ENCODE measurements at places on chromosomes 4 and X.
A peak's percentile ranks its signal among the peaks of the same experiment; 100 is the strongest.

- no peak overlapping the region for H3K27ac ChIP-seq
- H3K4me3 ChIP-seq = no peak overlapping the region
- no peaks in the 10 kb centered on the region for H3K36me3 ChIP-seq
- H3K4me1 ChIP-seq = no peaks in the 10 kb centered on the region
- no peaks in the 10 kb centered on the region for H3K27me3 ChIP-seq
Measured at GRCh38 chrX:53717205-53717604, 30.7 kb upstream of the HUWE1 start.

GRCh38 chrX:69109706-69110105 is 55.5 kb downstream of the PJA1 start:
- H3K27me3 ChIP-seq = no peaks in the 10 kb centered on the region
- no peak for DNase-seq
- no peaks in the 10 kb centered on the region for H3K4me1 ChIP-seq
- no peak overlapping the region for H3K27ac ChIP-seq
- no peak overlapping the region for H3K4me3 ChIP-seq

DNA sequence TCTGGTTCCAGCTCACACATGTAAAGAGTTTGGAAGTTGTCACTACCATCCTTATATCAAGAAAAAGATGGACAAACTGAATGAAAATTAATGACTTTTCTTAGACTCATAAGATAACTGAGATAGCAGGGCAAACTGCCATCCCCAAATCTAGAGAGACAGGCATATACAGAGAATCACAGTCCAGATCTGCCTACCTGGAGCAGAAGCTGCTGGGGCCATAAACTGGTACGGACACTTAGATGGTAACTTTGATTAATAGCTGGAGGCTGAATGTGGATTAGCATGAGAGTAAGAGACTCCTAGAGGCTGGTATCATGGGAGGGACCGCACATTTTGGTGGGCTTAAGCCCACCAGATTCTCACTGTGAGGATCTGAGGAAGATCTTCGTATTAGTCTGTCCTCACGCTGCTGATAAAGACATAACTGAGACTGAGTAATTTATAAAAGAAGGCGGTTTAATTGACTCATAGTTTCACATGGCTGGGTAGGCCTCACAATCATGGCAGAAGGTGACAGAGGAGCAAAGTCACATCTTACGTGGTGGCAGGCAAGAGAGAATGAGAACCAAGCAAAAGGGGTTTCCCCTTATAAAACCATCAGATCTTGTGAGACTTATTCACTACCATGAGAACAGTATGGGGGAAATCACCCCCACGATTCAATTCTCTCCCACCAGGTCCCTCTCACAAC is 10.8 kb upstream of the POLA1 start:
- no peak overlapping the region for H3K27ac ChIP-seq
- no peaks in the 10 kb centered on the region for H3K36me3 ChIP-seq
- no peak overlapping the region for H3K4me3 ChIP-seq
- no peaks in the 10 kb centered on the region for H3K27me3 ChIP-seq
- DNase-seq = no peak

- H3K4me1 ChIP-seq = no peaks in the 10 kb centered on the region
- H3K27ac ChIP-seq = no peak overlapping the region
- no peak for DNase-seq
- no peaks in the 10 kb centered on the region for H3K27me3 ChIP-seq
- no peak overlapping the region for H3K4me3 ChIP-seq
Measured at GRCh38 chrX:131264665-131265064, 24.4 kb downstream of the IGSF1 start.

DNA sequence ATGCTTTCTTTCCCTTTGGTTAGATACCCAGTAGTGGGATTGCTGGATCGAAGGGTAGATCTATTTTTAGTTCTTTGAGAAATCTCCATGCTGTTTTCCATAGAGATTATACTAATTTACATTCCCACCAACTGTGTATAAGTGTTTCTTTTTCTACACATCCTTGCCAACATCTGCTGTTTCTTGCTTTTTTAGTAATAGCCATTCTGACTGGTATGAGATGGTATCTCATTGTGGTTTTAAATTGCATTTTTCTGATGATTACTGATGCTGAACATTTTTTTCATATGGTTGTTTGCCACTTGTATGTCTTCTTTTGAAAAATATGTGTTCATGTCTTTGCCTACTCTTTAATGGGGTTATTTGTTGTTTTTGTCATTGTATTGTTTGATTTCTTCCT is 6.6 kb upstream of the AGA start:
- no peak for DNase-seq
- H3K36me3 ChIP-seq = no peaks in the 10 kb centered on the region
- no peak overlapping the region for H3K27ac ChIP-seq
- no peaks in the 10 kb centered on the region for H3K4me1 ChIP-seq

DNA sequence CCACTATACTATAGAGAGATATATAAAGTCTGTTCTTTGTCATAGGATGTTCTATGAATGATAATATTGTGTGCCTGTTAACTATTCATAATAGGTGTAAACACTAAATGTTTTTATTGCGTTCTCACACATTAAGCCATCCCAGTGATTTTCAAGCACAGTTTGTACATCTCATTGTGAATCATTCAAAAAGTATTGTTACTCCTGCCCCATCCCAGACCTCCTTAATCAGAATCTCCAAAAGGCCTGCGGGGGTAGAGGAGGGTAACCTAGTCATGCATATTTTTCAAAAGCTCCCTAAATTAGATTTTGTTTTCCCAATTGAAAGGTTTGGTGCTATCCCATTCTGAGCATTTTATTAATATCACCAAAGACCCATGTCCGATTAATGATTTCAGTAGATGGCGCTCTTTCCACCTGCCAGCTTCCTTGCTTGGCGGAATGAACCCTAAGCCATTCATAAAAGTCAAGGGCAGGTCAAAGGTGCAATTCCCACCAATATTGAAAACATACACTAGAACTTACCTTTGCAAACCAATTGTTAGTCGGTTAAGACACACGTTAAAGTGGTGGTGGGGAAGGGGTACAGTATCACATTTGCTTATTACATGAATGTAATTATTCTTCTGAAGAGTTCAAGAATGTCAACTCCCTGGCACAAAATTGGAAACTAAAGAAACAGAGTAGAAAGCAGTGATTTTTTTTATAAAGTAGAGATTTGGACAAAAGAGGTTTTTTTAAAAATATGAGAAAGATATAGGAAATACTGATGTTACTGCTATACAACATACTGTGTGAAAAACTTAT is 5.8 kb upstream of the TET2 start:
- no peaks in the 10 kb centered on the region for H3K27me3 ChIP-seq

- no peak for DNase-seq
- H3K4me3 ChIP-seq = no peak overlapping the region
- H3K27ac ChIP-seq = no peak overlapping the region
- H3K4me1 ChIP-seq = no peaks in the 10 kb centered on the region
- no peaks in the 10 kb centered on the region for H3K36me3 ChIP-seq
Measured at GRCh38 chrX:10173331-10173900, 16.6 kb downstream of the CLCN4 start.

- DNase-seq = no peak
- H3K4me3 ChIP-seq = no peak overlapping the region
- H3K27me3 ChIP-seq = no peaks in the 10 kb centered on the region
Measured at GRCh38 chr4:151567056-151567455, 158.1 kb downstream of the FHIP1A start.

DNA sequence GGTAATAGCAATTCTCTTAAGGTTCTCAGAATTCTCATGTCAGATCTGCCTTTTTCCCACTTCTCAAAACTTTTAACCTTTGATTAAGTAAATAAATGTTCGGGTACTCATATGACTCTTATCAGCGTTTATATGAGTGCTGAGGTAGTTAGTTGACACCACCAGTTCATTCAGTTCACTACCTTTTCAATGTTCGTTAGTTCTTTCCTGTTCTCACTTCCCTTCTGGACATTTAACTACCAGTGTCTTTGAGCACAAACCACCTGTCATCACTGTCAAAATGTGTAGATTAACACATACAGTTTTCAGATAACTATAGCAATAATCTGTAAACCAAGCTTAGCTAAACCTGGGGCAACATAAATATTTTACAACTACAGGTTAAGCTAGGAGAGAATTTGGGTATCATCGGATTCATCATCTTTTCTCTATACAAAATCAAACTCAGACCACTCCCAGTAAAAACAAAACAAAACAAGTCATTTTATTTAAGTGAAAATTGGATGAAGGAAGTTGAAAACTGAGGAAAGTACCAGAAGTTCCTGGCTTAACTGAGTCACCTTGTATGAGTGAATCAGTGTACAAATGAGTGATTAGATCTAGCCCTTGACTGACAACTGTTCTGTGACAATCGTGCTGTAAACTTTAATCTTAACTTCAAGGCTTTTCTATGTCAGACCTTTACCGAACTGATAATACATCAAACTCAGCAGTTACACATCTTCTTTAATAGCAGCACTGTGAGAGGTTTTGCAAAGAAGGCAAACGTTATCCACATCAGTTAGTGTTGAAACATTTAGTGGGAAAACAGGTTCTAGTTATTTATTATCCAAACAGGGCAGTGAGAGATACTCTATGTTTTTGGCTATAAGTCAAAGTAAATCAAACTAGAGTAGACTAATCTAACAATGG is 41.9 kb downstream of the ARHGEF38 start:
- no peak overlapping the region for H3K4me3 ChIP-seq
- no peaks in the 10 kb centered on the region for H3K36me3 ChIP-seq
- DNase-seq = no peak
- H3K27me3 ChIP-seq = no peaks in the 10 kb centered on the region

GRCh38 chrX:40749681-40750494 is 14.5 kb upstream of the MED14 start:
- no peaks in the 10 kb centered on the region for H3K36me3 ChIP-seq
- H3K27ac ChIP-seq = peak overlapping the region; percentile 60
- no peak overlapping the region for H3K4me3 ChIP-seq
- H3K27me3 ChIP-seq = no peaks in the 10 kb centered on the region

DNA sequence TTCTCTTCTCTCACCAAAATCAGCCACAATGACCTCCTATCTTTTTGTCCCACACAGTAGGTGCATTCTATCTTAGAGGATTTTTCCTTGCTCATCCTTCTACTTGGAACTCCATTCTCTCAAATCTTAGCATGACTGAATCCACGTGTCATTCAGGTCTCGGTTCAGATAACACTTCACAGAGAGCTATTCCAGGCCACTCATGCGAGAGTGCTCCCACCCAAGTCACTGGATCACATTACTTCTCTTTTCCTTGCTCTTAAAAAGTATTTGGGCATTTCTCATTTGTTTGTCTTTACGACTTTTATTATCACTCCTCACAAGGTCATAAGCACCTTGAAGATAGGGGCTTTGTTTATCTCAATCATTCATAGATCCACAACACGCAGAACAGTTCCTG is 647.5 kb upstream of the TENM3 start:
- no peaks in the 10 kb centered on the region for H3K4me1 ChIP-seq
- no peaks in the 10 kb centered on the region for H3K27me3 ChIP-seq
- no peaks in the 10 kb centered on the region for H3K36me3 ChIP-seq
- no peak for DNase-seq
- H3K27ac ChIP-seq = no peak overlapping the region
- H3K4me3 ChIP-seq = no peak overlapping the region

GRCh38 chrX:5265324-5265850 is 963.3 kb downstream of the NLGN4X start:
- no peaks in the 10 kb centered on the region for H3K27me3 ChIP-seq
- no peak overlapping the region for H3K27ac ChIP-seq
- H3K36me3 ChIP-seq = no peaks in the 10 kb centered on the region
- no peaks in the 10 kb centered on the region for H3K4me1 ChIP-seq
- H3K4me3 ChIP-seq = no peak overlapping the region
- DNase-seq = no peak

DNA sequence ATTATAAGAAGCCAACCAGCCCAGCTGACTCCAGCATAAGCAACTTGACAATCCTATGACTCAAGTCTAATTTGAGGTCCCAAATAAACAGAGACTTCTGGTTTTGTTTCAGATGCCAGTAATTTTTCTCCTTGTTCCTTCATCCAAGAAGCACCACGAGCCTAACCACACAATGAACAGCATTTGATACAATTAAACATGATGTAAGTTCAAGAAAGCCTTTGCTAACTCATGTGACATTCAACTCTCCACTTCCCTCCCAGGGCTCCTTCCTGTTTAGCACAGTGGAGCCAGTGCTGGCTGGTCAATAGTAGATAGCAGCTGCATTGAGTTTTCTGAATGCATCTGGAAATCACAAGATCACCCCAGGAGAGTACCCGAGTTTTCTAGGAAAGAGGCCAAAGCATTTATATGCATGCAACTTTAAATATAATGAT is 206.3 kb downstream of the ARHGAP24 start:
- H3K4me1 ChIP-seq = no peaks in the 10 kb centered on the region
- no peaks in the 10 kb centered on the region for H3K27me3 ChIP-seq
- no peaks in the 10 kb centered on the region for H3K36me3 ChIP-seq
- no peak overlapping the region for H3K27ac ChIP-seq
- no peak for DNase-seq

- H3K4me1 ChIP-seq = no peaks in the 10 kb centered on the region
- DNase-seq = peak; percentile 48
- no peaks in the 10 kb centered on the region for H3K36me3 ChIP-seq
- H3K4me3 ChIP-seq = no peak overlapping the region
Measured at GRCh38 chrX:69508610-69509009, 4.5 kb downstream of the NALF2 start.

- DNase-seq = no peak
- H3K4me1 ChIP-seq = no peaks in the 10 kb centered on the region
- H3K27me3 ChIP-seq = no peaks in the 10 kb centered on the region
- H3K27ac ChIP-seq = no peak overlapping the region
- no peak overlapping the region for H3K4me3 ChIP-seq
Measured at GRCh38 chr4:79211490-79211889, 114.4 kb downstream of the NAA11 start.

All from ascending aorta (tissue), 2 donors.